T-cell (primary cell): ENCODE measurements at places on chromosomes 3 and 15.

- H3K4me1 ChIP-seq, result no peaks in the 10 kb centered on the region
- no peak overlapping the region for H3K27ac ChIP-seq
- H3K27me3 ChIP-seq, result no peaks in the 10 kb centered on the region
- no peak overlapping the region for H3K4me3 ChIP-seq
- DNase-seq, result no peak
Measured at GRCh38 chr15:95162531-95162930, 931.2 kb downstream of the MCTP2 start.

DNA sequence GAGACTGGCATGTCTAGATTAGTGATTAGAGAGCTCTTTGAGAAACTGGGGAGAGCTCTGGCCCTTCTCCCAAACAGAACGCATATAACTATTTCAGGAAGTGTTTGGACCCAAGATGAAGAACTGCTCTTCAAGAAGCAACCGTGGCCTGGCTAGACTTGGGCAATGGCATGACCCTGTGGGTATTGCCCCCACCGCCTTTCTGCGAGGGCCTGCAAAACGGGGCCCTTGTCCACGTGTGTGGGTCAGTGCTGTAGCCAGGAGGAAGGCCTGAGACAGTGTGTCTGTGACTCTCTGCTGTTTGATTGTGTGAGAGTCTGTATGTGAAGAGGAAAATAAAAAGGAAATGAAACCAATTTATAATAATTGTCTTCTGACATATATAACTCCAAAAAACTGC is 42.5 kb downstream of the EEFSEC start:
- no peaks in the 10 kb centered on the region for H3K27me3 ChIP-seq
- no peaks in the 10 kb centered on the region for H3K36me3 ChIP-seq
- H3K27ac ChIP-seq, result no peak overlapping the region
- H3K4me3 ChIP-seq, result no peak overlapping the region

GRCh38 chr3:106711650-106712049 is 665.6 kb upstream of the CCDC54 start:
- no peaks in the 10 kb centered on the region for H3K36me3 ChIP-seq
- H3K4me3 ChIP-seq, result no peak overlapping the region
- no peaks in the 10 kb centered on the region for H3K4me1 ChIP-seq
- no peaks in the 10 kb centered on the region for H3K27me3 ChIP-seq

GRCh38 chr3:187212196-187212545 is 14.9 kb downstream of the RTP1 start:
- H3K36me3 ChIP-seq, result no peaks in the 10 kb centered on the region
- H3K27ac ChIP-seq, result no peak overlapping the region
- H3K4me3 ChIP-seq, result no peak overlapping the region
- no peak for DNase-seq
- H3K4me1 ChIP-seq, result no peaks in the 10 kb centered on the region
